ENCODE measurements at places on chromosomes 3 and 15.
A peak's percentile ranks its signal among the peaks of the same experiment; 100 is the strongest.

DNA sequence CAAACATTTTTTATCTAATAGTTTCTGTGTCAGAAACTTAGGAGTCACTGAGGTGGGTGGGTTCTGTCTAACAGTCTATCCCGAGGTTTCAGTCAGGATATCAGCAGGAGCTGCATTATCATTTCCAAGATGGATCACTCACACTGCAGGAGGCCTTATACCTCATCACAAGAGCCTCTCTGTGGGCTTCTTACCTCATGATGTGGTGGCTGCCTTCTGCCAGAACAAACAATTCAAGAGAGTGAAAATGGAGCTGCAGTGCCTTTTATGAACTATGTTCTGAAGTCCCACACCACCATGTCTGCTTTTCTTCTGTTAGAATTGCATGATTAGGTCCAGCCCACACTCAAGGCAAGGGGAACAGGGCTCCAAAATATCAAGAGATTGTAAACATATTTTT, 27.9 kb downstream of the RFX7 start:
- no peak for DNase-seq

DNA sequence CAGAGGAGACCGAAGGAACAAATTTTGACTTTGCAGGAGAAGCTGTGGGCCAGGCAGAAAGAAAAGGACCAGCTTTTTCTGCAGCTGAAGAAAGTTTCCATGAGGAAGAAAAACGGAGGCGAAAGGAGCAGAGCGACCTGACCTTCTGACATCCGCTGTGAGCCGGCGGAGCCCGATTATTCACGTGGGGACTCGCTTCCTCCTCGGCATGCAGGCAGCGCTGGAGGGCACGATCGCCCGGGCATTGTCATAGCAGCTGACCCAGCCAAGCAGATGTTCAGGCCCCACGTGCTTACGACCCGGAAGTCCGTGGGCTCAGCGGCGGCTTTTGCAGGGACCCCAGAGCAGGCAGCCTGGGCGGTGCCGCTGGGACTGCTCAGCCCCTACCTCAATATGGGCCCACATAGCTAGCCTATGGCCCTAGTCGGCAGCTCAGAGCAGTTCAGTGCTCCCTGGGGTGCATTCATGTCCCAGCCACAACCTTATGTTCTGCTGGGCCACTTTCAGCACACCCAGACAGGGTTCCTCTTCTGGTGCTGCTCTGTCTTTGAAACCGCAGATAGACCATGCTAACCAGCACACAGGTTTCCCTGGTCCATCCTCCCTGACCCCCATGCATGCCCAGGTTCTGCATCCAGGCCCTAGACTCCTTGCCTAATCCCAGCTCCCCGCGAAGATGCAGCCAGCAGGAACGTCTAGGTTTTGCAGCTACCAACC, 10.5 kb upstream of the EIF4A2 start:
- DNase-seq: peak; percentile 41

GRCh38 chr3:33115024-33115768, 1.4 kb downstream of the CRTAP start:
- DNase-seq: no peak

DNA sequence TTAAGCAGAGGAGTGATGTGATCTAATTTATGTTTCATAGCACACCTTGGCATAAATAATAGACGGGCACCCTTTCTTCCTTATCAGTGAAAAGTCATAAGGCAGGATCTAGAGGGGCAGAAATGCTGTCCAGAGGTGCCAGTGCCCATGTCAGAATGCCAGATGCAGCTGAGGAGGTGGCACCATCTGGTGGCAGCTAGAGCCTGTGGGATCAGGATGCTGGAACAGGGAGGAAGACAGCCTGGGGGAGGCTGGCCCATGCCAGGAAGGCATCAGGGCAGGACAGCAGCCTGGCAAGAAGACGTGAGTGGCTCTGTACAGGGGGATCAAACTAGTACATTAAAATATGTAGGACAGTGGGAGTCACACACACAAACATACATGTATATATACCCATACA, 16.5 kb downstream of the MYH15 start:
- DNase-seq: no peak

DNA sequence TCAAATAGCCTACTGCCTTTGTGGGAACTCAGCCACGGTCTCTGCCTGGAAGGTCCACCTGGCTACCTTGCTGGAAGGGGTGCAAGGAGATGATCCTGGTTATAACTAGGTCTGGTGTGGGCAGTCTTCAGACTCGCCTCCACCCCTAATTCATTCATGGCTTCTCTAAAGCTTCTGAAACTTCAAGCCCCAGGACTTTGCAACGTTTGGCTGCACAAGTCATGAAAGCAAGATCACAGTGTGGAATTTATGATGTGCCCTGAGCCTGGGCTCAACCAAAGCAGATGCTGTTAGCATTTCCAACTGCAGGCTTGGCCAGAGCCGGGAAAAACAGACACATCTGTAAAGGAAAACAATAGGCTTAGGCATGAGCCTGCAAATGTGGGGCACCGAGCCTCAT, 200.4 kb upstream of the WNT5A start:
- DNase-seq: no peak

DNA sequence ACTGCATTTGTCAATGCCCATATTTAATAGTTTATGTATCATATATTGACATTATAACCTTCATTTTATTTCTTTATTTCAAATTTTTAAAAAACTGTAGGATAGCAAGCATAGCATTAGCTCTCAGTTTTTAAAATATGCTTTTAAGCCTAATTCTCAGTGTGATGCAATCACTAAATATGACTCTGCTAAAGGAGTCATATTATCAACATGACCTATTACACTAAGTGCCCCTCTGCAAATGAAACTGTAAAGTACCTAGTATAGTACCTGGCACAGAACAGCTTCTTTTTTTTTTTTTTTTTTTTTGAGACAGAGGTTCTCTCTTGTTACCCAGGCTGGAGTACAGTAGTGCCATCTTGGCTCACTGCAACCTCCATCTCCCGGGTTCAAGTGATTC, 179.4 kb upstream of the CGNL1 start:
- DNase-seq: no peak

GRCh38 chr3:140843656-140844055, 98.0 kb upstream of the SLC25A36 start:
- no peak for DNase-seq

DNA sequence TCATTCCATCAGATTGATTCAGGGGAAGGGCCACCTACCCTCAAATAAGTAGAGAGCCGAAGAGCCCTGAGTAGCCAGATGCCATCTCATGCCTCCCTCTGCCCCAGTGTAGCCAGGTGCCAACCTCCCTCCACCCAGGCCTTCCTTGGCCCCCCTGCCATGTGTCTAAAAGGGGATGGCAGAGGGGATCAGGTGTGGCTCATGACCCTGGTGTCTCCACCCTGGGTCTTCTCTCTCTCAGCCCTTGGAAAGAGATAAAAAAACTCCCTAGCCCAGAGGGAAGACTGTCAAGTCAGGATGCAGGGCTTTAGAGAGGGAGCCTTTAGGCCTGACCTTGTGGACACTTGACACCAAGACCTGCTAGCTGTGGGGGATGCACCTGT, 5.2 kb downstream of the GRM2 start:
- no peak for DNase-seq

GRCh38 chr3:32373844-32374243, 17.8 kb upstream of the CMTM7 start:
- DNase-seq: no peak

GRCh38 chr3:365268-365667, 168.7 kb downstream of the CHL1 start:
- DNase-seq: no peak

GRCh38 chr3:133899311-133899710, 3.6 kb upstream of the RAB6B start:
- no peak for DNase-seq

GRCh38 chr3:4748701-4749378, 230.4 kb upstream of the BHLHE40 start:
- no peak for DNase-seq
